ELF-1 (cell line): ENCODE measurements at places on chromosomes 6 and 20.

DNA sequence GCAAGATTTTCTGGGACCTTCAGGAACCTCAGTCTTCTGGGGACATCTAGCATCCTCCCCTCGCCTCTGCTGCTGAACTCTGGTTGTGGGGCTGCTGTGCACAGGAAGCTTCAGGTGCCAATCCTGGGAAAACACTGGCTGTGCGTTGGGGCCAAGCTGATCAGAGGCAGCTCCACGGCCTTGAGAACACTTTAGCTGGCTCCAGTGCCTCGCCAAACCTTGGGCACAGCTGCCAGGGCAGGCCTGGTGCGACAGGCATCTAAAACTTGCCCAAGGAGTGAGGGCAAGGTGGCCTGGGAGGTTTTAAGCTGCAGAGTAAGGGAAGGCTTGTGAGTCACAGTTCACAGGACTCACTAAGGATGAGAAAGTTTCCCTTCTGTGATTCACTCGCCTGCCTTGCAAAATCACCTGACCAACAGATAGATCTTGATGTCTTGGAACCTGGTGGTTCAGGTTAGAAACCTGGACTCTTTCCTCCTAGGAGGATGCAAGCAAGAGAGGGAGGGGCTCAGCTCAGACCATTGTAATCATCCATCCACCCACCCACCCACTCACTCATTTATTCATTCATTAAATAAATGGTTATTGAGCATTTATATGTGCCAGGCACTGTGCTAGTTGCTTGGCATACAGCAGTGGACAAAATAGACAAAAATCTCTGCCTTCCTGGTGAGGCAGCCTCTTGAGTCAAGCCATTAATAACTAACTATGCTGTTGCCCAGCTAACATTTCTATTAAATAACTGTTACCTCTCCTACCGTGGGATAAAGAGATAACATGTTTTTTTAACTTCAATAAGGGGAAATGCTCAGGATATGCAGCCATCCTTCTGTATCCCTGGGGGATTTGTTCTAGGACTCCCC is 2.5 kb upstream of the SPATS1 start:
- DNase-seq, result no peak

GRCh38 chr20:19841740-19842139 is 83.7 kb downstream of the RIN2 start:
- no peak for DNase-seq

DNA sequence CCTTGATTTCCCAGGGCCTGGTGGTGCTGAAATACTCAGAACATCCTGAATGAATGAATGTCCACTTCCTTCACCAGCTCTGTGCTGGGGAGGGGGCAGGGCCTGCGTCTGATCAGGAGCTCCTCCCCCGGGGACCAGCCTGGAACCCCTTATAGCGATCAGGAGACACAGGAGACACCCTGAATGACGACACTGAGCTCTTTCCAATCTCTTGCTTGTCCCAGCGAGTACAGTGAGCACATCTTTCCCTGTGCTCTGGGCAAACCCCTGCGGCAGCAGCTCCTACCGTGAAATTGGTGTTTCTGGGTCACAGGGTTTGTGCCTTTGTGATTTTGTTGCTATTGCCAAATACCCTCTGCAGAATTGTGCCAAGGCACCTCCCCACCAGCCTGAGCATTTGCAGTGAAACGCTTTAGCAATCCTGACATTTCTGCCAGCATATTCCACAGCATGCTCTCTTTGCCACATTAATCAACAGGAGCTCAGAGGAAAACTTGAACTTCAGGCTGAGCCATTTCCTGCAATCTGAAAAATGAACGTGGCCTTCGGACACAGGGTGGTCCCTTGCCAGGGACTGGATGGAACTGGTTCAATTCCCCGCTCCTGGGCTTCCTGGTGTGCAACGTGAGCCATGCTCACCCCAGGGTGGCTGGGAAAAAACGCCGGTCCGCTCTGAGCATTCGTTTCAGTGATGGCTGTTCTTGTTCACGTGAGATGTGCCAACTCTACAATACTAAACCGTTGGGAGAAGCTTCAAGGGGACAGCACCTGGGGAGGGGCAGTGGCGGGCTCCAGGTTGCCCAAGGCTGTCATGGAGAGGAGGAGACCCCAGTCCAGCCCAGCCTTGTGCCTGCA is 23.1 kb upstream of the MRGBP start:
- DNase-seq, result no peak

DNA sequence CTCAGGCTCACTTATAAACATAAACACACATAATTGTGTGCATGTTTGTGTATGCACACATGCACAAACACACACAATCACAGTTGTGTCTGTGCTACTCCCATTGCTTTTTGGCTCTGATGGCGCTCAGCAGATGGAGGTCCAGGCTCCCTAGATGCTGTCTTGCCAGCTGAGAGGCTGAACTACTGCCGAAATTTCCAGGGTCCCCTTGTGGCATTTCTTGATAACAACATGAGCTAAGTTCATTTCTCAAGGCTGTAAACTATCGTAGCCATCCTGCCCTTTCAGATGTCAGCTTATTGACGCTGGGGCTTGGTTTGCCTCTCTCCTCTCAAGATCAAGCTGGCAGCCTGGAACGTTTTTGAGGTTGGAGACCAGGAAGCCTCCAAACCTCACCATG is 313.9 kb upstream of the RNF24 start:
- DNase-seq, result no peak

- DNase-seq, result no peak
Measured at GRCh38 chr20:10634211-10634610, 39.6 kb downstream of the JAG1 start.

DNA sequence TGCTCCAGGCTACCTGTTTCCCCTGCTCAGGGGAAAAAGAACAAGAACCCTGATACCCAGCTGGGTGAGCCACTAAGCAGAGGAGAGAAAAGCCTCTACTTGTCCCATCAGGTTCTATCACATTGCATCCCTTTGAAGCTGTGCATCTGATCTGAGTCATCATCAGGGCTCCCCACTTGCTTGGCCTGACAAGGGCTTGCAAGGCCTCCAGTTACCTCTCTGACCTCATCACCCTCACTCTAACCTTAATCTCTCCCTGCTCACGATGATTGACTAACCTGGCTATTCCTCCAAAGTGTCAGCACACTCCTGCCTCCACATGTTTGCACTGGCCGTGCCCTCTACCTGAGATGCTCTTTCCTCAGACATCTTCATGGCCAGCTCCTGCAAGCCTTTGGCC is 309.5 kb upstream of the CHD6 start:
- DNase-seq, result no peak

DNA sequence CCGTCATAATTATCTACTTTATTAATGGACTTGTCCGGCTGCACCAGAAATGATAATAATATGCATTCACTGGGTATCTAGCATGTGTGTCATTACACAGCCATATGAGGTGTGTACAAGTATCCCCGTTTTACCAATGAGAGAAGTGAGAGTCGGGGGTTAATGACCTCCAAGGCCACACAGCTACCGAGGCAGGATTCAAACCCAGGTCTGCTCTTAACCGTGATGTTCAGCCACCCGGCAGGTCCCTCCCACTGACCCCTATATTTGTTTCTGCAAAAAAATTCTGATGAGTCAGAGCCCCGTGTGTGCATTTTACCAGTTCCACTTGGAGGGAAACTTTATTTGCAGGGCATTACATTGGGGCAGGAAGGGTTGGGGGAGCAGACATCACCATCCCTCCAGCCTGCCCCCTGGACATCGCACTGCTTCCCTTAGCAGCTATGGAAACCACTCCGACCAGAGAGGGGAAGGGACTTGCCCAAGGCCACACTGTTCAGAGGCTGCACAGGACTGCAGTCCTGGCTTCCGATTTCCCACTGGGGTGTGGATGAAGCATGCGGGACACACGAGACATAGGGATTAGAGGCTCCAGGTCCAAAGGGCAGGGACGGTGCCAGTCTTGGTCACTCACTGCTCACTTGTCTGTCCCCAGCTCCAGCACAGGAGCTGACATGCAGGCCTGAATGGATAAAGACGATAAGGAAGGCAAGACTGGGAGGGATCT is 10.1 kb upstream of the SRC start:
- DNase-seq, result no peak

DNA sequence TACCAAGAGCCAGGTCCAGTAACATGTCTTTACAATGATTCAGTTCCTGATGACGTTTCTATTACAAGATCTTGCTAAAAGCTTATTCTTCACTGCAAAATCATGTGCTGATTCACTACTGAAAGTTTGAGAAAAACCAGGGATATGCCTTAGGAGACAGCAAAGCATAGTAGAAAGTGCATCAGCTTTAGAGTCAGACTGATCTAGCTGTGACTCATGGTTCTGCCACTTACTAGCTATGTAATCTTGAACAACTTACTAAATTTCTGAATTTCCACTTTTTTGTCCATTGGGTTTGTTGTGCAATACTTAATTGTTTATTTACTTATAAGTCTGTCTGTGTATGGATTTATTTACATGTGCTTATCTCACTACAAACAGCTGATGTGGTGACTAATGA is 198.5 kb upstream of the RSPO3 start:
- no peak for DNase-seq

- no peak for DNase-seq
Measured at GRCh38 chr6:82410151-82410648, 46.6 kb downstream of the TPBG start.

DNA sequence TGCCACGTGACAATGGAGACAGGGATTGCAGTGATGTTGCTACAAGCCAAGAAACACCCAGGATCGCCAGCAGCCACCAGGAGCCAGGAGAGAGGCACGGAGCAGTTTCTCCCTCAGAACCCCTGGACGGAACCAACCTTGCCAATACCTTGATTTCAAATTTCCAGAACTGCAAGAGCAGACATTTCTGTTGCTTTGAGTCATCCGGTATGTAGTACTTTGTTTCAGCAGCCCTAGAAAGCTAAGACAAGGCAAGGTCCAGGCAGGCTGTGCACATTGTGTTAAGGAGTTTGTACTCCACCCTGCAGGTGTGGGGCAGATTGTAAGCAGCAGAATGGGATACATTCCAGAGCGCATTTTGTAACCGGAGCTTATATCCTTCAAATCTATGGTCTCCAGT is 48.3 kb downstream of the TRERF1 start:
- no peak for DNase-seq

- DNase-seq, result no peak
Measured at GRCh38 chr6:112804638-112805330, 457.7 kb downstream of the RFPL4B start.

- peak; percentile 95 for DNase-seq
Measured at GRCh38 chr6:42050297-42051267, at the start of gene TAF8. Gene TAF8 (plus strand): TSS chr6:42050524. CDS start chr6:42050542, 18 bp downstream.

DNA sequence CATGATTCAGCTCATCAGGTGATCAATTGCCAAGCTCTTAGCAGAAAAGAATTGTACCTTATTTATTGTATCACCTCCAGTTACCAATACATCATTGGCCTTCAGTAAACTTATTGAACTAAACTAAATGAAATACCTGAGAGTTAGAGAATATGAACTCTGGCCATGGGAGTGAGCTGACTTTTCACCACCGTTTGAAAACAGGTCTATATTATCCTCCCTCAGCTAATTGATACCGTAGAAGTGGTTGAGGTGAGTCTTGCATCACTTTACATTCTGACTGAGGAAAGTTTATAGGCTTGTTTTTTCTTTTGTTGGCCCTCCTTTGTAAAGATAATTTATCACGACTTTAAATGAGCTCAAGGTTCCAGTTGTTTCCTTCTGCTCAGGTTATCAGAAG is 52.5 kb upstream of the ADGRG6 start:
- no peak for DNase-seq

DNA sequence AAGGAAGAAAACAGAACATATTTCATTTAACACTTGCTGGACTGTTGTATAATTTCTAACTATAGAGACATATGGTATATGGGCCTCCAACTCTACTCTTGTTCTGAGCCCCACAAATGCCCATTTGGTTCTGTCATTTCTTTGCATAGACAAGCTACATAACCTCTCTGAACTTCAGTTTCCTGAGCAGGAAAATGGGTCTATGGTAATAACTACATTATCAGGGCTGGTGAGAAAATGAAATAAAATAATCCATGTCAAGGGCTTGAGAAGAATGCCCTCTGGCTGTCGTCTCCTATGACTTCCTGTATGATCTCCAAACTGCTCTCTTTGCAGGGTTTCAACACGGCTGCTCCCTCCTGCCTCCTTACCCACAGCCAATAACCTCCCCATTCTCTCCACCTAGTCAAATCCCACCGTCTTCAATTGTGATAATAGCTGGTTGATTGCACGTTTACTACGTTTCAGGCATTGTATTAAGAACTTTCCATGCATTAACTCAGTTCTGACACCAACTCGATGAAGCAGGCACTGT is 12.0 kb downstream of the ZCCHC3 start:
- DNase-seq, result no peak

GRCh38 chr20:39107741-39108140 is 145.6 kb downstream of the DHX35 start:
- no peak for DNase-seq

DNA sequence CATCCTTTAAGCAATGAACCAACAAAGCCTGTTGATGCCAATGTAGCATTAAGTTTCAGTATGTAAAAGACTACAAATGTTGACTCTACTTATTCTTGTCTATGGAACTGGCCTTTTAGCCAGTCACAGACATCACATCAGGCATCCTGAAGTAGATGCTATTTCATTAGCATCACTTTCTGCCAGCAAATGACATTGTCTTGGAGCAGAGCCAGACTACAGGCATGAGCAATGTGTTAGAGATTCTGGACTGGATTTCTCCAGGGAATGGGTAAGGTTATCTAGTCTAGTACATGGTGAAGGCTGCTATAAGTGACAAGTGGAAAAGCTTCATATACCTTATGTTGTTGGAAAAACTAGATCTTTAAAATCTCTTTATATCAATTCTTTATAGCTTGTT is 142.9 kb downstream of the ADGRB3 start:
- DNase-seq, result no peak

GRCh38 chr6:113556775-113557174 is 300.4 kb upstream of the MARCKS start:
- no peak for DNase-seq

- DNase-seq, result peak; percentile 21
Measured at GRCh38 chr6:145531032-145531431, 204.3 kb downstream of the EPM2A start.

GRCh38 chr20:50303573-50304500 is 113.2 kb downstream of the CEBPB start:
- no peak for DNase-seq

DNA sequence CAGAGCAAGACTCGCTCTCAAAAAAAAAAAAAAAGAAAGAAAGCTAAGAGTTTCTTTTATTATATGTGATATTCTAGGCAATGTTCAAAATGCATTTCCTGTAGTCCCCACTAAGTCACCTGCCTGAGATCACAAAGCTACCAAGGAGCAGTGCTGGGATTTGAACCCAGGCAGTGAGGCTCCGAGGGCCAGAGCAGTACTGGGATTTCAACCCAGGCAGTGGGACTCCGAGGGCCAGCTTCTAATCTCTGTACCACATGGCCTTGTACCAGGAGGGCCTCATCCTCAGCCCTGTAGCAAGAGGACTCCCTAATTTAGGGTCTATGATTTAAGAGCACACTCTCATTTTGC is 39.7 kb downstream of the ZMYND8 start:
- no peak for DNase-seq

DNA sequence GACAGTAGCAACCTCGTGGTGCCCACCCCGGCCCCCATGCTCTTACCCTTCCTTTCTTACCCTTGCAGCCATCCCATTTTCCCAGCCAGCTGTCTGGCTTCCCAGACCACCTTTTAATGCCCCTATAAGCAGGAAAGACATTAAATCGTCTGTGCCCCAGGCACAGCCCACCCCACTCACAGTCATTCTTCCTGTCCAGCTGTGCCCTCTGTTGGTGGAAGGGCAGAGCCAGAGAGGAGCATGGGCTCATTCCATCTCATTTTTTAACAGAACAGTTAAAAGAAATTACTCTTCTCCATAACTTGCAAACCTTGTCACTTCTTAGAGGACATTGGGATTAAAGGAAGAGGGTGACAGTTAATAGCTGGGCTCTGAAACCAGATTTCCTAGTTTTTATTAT is 240.5 kb downstream of the NRN1 start:
- DNase-seq, result peak; percentile 30

GRCh38 chr6:75128878-75129570 is 76.8 kb downstream of the COL12A1 start:
- DNase-seq, result no peak
